ENCODE measurements at places on chromosomes 3 and 15.
A peak's percentile ranks its signal among the peaks of the same experiment; 100 is the strongest.

GRCh38 chr3:42349765-42350594 lies 60.4 kb downstream of the LYZL4 start:
- no peak for DNase-seq

DNA sequence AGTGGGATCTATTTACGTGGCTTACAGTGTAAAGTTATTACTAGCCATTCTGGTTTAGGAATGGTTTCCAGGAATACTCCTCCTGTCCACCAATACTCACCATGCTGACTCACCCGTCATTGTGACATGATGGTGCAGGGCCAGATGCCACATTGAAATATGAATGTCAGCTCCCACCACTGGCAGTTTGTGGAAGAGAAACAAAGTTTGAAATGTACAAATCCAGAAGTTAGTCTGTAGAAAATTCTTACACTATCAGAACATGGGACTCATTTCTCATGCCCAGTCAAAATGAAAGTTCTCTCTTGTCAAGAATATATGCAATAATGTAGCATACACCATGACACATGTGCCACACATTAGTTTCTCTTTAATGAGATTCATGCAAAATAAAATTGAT lies 14.4 kb upstream of the TSPAN3 start:
- peak; percentile 69 for DNase-seq

- no peak for DNase-seq
Measured at GRCh38 chr15:78898540-78898939, 25.9 kb downstream of the MORF4L1 start.

DNA sequence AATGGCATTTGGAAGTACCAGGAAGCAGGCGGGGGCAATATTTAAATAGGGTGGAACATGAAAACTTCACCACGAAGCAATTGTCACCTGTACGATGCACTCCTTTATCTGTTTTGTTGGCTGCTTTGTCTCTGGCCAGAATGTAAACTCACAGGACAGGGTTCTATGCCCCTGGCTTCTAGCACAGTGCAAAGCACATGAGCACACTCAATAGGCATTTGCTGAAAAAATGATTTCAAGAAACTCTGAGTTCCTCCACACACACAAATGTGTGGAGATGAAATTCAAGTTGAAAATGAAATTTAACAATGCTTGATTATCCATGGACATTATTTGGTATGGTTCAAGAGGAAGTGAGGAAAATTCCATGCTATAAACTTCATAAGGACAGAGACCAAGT lies 229.6 kb upstream of the FEZF2 start:
- DNase-seq: no peak

GRCh38 chr3:47817609-47818008 lies 14.7 kb downstream of the DHX30 start:
- DNase-seq: no peak

DNA sequence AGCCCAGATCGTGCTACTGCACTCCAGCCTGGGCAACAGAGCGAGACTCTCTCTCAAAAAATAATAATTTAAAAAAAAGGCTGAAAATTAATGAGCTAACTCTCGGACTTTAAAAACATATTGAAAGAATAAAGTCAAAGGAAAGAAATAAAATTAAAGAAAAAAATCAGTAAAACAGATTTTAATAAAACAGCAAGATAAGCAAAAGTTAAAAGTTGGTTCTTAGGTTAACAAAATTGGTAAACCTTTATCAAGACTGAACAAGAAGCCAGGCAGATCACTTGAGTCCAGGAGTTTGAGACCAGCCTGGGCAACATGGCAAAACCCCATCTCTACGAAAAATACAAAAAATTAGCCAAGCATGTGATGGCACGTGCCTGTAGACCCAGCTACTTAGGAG lies 20.7 kb downstream of the TRPM7 start:
- no peak for DNase-seq

DNA sequence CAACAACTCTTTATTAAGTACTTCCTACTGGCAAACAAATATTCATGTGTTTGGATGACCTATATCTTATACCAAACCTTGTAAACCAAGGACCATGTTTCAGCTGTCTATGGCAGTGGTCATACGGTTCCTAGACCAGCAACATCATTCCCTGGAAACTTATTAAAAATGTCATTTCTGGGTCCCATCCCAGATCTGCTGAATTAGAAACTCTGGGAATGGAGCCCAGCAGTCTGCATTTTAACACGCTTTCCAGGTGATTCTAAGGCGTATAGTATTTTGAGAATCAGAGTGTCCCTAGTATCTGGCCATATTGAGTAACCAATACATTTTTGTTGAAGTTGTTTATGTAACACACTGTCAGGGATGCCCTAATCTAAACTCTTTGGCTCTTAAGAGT lies 363.4 kb upstream of the LRRC3B start:
- DNase-seq: no peak

DNA sequence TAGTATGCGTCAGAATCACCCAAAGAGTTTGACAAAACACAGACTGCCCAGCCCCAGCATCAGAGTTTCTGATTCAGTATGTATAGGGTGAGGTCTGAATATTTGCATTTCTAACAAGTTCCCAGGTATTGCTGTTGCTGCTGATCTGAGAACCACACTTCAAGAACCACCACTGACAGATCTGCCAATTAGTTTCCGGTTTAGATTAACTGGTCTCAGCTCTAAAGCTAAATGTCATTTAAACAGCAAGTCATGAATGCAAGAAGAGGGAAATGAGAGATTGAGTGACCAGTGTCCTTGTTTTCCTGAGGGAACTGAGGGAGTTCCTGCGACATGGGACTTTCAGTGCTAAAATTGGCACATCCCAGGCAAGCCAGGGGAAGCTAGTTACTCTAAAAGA lies 305.0 kb downstream of the ZNF385D start:
- no peak for DNase-seq

- no peak for DNase-seq
Measured at GRCh38 chr3:159660901-159661300, 327.7 kb upstream of the IL12A start.

DNA sequence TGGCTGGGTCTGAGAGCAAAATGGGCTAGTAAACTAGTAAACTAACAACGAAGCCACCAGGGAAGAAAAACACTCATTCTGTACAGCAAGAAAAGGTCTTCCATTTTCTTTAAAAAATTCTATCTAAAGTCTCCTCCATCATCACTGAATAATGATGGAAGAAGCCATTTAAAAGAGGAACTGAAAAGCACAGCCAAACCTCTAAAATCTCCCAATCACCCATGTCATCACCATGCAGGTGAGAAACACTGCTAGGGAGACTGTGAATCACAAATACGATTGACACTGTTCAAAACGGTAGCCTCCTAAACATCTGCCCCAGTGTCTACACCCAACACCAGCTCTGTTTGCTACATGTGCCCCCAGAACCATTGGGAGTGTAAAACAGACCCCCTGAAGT lies 140.4 kb downstream of the RORA start:
- DNase-seq: no peak

DNA sequence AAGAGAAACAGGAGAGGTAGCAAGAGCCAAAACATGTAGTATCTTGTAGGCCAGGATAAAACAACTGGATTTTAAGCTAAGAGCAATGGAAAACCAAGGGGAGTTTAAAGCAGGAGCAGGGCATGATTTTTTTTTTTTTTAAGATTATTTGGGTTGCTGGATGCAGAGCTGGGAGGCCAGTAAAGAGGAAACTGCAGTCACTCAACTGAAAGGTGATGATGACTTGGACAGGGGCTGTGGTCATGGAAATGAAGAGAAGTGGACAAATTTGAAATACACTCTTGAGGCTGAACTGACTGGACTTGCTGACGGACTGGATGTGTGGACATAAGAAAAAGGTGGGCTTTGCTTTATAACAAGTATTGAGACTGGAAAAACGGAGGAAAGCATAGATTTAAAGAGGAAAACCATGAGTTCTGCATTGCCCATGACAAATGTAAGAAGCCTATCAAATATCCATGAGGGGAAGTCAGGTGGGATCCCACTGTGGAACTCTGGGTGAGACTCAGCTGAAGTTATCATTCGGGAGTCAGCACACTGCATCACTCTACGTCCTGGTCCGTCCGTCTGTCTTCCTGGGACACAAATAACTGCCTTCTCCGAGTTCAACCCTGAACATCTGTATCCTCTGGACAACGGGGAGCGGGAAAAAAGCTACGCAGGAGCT lies 688 bp downstream of the XPC start:
- DNase-seq: no peak

- peak; percentile 94 for DNase-seq
Measured at GRCh38 chr3:157282261-157283191, 122.6 kb upstream of the CCNL1 start.

DNA sequence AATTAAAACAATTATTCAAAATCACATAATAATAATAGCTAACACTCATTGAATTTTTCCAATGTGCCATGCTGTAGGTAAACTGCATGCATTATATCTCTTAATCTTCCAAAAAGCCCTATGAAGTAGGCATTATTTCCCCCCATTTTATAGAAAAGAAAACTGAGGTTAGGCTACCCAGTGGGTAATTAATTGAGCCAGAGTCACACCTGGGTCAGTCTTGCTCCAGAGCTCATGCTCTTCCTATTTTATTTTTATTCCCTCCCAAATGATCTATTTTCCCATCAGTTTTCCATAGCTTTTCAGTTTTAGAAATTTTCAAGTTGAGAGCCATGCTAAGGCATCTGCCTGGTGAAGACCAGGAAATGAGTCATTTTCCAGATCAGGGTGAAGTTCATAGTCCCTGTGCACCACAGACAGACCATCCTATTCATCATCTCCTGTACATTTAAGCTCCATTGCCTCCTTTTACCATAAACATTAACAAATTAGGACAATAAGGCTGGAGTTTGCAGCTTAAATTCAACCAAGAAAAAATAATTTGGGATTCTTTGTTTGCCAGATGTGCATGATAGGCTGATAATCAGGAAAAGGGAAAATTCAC lies 417.3 kb downstream of the OTOL1 start:
- peak; percentile 68 for DNase-seq

GRCh38 chr3:124461126-124461525 lies 269.1 kb upstream of the UMPS start:
- DNase-seq: no peak

DNA sequence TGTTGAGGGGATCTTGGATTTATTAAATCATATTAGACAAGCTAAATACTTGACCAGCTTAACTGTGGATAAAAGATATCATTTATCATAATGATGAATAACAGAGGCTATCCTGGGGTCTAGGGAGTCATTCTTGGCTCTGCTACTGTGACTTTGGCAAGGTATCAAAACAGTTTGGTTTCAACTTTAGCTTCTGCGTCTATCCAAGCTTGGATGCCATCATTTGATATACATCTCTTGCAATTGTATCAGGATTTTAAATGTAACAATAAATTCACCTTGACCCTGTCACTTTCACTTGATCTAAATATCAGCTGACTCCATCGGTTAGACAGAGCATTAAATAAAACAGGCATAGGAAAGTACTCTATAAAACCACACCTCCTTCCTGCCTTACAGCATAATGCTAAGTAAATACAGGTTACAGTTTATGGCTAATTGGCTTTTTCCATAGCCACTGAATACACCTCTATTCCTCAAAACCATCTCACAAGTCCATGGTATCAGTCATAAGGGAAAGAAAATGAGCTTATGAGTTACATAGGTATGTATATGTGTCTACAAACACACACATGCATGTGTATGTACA lies 262.9 kb downstream of the CTNNB1 start:
- no peak for DNase-seq

- DNase-seq: peak; percentile 53
Measured at GRCh38 chr15:67067930-67068551, 2.6 kb downstream of the SMAD3 start.

GRCh38 chr3:147213633-147214032 lies 192.7 kb downstream of the ZIC4 start:
- DNase-seq: no peak

DNA sequence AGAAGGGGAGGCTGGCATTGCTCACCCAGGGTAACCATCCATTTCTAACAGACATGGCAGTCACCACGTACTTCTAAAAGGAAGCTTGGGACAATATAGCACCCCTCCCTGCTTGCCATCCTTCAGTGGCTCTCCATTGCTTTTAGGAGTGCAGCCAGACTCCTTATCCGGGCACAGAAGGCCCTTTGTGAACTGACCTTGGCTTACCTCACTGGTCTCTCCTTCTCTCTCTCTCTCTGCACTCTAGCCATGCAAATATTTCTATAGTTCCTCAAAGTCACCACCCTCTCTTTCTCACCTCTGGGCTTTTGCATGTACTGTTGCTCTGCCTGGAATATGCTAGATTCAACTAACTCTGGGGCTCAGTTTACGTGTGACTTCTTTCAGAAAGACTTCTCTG lies 301.1 kb downstream of the SHQ1 start:
- DNase-seq: no peak

DNA sequence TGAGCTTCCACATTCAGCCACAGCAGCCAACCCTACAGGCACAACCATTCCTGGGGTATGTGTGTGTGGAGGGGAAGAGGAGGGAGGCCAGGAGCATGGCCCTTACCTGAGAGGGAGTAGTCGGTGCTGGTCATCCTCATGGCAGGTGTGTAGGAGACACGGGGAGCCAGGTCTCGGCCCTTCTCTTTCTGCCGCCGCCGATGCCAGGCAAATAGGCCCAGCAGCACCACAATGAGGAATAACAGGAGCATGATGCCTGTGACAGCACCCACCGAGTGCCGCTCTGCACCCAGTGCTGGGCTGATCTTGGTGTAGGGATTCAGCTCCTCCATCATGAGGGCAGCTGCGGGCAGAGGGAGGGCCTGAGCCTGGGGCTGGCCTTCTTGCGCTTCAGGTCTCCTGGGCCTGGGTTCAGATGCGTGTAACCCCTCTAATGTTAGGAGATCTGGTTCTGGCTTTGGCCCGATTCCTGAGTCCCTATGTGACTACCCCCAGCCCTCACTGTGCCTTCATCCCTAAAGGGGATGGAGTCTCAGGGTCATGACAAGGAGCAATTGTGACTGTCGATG lies 44.4 kb downstream of the RAB11A start:
- DNase-seq: no peak

- DNase-seq: no peak
Measured at GRCh38 chr15:42150219-42150970, 6.0 kb downstream of the PLA2G4F start.

DNA sequence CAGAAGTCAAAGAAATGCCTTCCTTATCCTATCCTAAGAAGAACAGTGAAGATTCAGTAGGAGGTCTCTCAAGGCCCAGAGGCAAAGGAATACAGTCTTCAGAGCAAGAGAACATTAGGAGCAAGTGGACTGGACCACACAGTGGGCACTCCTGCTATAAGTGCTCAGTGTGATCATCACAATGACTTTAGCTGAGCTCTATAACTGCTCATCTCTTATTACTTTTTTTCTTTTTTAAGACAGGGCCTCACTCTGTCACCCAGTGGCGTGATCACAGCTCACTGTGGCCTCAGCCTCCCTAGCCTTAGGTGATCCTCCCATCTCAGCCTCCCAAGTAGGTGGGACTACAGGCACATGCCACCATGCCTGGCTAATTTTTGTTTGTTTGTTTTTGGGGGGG lies 48.1 kb downstream of the COL8A1 start:
- no peak for DNase-seq

GRCh38 chr15:34708422-34708821 lies 46.4 kb downstream of the GJD2 start:
- DNase-seq: peak; percentile 49

- peak; percentile 59 for DNase-seq
Measured at GRCh38 chr3:29282427-29283230, 1.8 kb downstream of the RBMS3 start.

DNA sequence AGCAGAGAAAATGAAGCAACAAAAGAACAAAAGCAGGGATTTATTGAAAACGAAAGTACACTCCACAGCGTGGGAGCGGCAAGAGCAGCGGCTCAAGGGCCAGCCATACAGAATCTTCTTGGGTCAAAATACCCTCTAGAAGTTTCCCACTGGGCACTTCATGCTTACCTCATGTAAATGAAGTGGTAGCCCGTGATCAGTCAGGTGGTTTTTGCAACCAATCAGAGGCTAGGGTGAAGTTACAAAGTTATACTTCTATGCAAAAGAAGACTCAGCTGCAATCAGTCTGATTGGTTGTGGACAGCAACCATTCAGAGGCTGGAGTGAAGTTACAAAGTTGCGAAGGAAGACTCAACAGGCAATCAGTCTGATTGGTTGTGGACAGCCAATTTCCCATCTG lies 37.8 kb upstream of the TRH start:
- DNase-seq: peak; percentile 72
